ENCODE measurements at places on chromosomes 7 and 10.

GRCh38 chr10:60130130-60130579 lies 223.8 kb upstream of the CCDC6 start:
- no peak for DNase-seq

- no peak for DNase-seq
These were observed 21.7 kb upstream of the RHOBTB1 start for GRCh38 chr10:60965696-60966095.

- no peak for DNase-seq
These were observed 8.2 kb upstream of the C1GALT1 start for GRCh38 chr7:7173956-7174632.

- DNase-seq: no peak
These were observed 107.0 kb downstream of the LARP4B start for GRCh38 chr10:824497-824896.

DNA sequence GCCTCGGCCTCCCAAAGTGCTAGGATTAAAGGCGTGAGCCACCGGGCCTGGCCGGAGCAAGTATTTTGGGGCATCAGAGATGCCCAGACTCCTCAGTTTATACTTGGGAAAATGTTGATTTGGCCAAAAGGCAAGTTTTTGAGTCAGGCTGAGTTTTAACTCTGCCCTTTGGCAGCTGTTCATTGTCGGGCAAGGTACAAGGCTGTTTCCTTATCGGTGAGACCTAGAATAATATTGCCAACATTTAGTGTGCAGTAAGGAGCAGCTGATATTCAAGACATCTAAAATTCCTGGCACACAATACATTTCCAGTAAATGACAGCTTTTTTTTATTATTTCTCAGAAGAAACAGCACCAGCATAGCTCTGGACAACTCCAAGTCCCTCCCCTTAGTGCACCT lies 147.6 kb upstream of the C7orf33 start:
- no peak for DNase-seq

- DNase-seq: no peak
These were observed 51.8 kb downstream of the CAV1 start for GRCh38 chr7:116576350-116577319.

- DNase-seq: peak; percentile 3
These were observed 37.7 kb upstream of the MINDY3 start for GRCh38 chr10:15898046-15898445.

DNA sequence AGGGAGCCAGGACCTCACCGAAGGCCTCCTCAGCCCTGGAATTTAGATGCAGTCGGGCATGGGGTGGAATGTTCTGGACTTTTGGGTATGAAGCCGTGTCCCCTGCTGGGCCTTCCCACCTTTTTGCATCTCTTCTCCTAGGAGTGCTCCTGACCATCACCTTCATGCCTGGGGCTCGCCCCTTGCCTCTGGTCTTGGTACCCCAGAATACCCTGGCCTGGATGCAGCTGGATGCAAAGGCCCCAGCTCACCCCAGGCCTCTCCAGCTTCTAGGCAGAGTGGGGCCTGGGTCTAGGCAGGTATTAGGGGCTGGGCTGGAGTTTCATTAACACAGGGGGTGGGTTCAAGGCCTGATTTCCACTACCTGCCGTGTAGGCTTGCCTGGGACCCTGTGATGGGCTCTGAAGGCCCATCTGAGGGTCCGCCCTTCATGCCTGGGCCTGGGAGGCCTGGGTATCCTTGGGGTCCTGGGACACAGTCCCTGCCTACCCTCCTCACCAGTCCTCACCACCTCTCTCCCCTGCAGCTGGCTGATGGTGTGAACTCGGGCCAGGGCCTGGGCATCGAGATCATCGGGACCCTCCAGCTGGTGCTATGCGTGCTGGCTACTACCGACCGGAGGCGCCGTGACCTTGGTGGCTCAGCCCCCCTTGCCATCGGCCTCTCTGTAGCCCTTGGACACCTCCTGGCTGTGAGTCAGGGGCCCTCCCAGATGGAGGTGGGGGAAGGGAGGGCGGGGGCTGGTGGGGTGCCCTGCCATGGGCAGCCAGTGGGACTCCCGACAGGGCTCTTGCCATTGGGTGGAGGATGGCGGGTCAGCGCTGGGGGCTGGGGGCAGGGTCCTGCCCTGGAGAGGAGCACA lies 10.1 kb downstream of the AQP1 start:
- no peak for DNase-seq

GRCh38 chr10:62687230-62687748 lies 117.2 kb upstream of the ADO start:
- no peak for DNase-seq

GRCh38 chr10:20474064-20474463 lies 423.0 kb downstream of the NEBL start:
- DNase-seq: no peak

GRCh38 chr10:71243756-71244395 lies 31.5 kb downstream of the UNC5B start:
- no peak for DNase-seq

DNA sequence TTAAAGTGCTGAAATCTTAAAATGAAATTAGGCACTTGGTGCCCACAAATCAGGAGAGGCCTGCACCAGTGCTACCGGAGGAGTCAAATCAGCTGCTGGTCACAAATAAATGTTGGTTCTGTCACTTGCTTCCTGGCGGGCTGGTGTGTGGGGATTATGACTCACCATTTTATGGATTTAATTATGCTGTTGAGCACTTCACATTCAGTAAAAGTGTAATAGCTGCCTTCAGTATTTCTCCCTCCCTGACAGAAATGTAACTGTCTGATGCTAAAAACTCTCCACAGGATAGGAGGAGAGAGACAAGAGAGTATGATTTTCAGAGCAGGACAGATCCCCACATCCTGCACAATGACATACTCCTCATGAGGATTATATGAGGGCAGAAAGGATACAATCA lies 186.0 kb downstream of the JAZF1 start:
- no peak for DNase-seq

- DNase-seq: no peak
These were observed 178.1 kb downstream of the CDC14C start for GRCh38 chr7:49102411-49102810.
